LoVo (cell line): ENCODE measurements at places on chromosomes 1 and 21.

GRCh38 chr1:54402896-54403295, 3.3 kb downstream of the SSBP3 start:
- no peak for DNase-seq

DNA sequence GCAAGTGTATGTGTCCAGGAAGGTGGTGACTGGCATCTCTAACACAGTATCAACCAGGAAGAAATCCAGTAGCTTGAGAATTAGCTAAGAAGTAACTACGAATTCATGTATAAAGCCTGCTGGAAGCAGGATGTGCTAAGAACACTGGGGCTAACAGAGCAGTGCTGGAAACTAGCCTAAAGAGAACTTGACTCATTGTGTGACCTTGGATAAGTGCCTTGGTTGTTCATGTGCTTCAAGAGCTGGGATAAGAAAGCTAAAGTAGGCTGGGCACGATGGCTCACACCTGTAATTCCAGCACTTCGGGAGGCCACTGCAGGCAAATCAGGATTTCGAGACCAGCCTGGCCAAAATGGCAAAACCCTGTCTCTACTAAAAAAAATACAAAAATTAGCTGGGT, 186.9 kb downstream of the RRAGC start:
- DNase-seq = no peak

- no peak for DNase-seq
Observed at GRCh38 chr1:18001725-18002124, 105.9 kb upstream of the IGSF21 start.

DNA sequence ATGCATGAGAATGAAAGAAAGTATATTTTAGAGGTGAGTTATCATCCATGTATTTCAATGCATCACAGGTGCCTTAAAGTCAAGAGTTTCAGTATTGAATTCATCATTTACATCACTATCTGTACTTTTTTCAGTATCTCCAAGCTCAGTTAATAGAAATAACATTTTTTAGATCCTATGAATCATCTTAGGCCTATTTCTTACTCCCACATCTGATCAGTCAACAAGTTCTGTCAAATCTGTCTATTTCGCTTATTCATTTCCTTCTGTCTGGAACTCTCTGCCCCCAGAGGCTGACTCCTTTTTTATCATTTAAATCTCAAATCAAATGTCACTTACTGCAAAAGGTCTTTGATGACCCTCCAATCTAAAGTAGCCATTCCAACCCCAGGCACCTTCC, 295.2 kb downstream of the LRRC7 start:
- no peak for DNase-seq

GRCh38 chr1:188247255-188247654, 1418.5 kb downstream of the PLA2G4A start:
- no peak for DNase-seq

GRCh38 chr1:52913537-52913936, 8.0 kb downstream of the ECHDC2 start:
- no peak for DNase-seq
